ENCODE measurements at places on chromosomes 13 and 19.
A peak's percentile ranks its signal among the peaks of the same experiment; 100 is the strongest.

DNA sequence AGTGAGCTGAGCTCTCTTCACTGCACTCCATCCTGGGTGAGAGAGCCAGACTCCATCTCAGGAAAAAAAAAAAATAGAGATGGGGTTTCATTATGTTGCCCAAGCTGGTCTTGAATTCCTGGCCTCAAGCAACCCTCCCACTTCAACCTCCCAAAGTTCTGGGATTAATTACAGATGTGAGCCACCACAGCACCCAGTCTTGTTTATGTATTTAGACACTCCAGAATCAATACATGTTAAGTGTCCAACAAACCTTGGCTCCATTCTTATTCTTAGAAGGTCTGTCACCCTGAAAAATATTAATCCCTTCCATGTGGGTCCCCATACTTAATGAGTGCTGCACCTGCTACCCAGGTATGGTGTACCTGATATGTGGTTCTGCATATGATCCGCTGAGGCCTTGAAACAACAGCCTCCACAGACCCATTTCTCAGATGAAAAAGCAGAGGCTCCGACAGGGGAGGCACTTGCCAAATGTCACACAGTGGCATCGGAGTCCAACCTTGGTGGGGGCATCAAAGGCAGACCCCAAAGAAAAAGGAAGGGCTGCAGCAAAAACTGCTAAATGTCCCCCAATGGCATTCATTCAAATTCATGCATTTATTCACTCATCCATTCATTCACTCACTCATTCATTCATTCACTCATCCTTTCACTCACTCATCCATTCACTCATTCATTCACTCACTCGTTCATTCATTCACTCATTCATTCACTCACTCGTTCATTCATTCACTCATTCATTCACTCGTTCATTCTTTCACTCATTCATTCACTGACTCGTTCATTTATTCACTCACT is 16.7 kb downstream of the TICAM1 start:
- peak; percentile 15 for DNase-seq

GRCh38 chr19:19531951-19532805 is 3.5 kb downstream of the YJEFN3 start:
- peak; percentile 53 for DNase-seq

DNA sequence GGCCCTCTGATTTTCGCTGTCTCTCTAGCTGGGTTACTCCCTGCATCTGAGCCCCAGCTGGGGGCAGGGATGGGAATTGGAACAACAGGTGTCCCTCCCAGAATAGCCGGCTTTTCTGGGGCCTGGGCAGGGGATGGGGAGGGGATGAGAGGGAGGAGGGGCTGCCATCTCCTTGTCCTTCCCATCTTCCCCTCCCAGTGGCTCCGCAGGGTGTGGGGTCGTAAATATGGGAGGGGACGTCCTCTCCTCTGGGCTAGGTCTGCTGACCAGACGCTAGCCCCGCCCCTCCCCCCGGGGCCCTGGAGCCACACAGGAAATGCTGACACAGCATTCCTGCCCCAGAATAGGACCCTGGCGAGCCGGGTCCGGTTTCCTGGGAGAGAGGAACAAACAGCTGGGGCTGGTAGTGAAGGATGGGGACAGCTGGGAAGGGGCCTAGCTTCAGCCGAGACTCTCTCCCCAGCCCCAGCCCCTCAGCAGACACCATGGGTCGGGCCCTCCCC is 1.1 kb downstream of the RYR1 start:
- DNase-seq = no peak

DNA sequence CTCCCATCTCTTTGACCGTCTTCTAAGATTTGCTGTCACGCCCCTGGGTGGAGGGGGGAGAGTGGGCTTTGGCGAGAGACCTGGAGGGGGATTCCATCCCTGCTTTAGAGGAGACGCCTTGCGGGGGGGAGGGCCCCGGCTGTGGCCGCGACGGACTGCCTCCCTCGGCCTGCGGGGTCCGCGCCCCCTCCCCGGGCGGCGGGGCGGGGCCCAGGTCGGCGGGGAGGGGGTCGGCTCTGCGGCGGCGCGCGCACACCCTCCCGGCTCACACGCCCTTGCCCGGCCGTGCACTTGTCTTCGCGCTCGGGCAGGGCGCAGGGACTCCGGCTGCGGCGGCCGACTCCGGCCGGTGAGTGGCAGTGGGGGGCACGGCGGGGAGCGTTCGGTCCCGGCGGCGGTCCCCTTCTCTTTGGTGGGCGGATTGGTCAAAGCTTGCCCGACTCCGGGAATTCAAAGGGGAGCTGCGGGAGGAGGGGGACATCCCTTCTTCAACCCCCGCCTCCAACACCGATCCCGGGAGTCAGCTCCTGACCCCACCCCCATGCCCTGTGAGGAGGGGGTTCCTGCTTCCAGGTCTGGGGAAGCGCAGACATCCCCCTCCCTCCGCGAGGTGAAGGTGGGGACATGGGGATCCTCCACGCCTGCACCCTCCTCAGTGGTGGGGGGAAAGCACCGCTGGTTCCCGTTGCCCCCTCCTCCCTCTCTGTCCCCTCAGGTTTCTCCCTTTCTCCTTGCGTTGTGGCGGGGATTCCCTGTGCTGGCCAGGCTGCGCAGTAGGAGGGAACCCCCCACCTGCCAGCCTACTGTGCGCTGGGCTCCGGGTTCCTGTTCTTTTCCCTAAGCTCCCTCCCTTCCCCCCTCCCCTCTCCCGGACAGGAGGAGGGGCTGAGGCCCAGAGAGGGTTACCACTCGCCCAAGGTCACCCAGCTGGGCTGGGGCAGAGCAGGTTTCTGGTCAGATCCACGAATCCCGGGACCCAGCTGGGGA is 14.6 kb upstream of the KCNN1 start:
- DNase-seq = no peak

GRCh38 chr13:37029617-37030016 is 29.0 kb downstream of the EXOSC8 start:
- DNase-seq = no peak

- DNase-seq = no peak
Observed at GRCh38 chr13:87322386-87322785, 348.8 kb upstream of the SLITRK5 start.

DNA sequence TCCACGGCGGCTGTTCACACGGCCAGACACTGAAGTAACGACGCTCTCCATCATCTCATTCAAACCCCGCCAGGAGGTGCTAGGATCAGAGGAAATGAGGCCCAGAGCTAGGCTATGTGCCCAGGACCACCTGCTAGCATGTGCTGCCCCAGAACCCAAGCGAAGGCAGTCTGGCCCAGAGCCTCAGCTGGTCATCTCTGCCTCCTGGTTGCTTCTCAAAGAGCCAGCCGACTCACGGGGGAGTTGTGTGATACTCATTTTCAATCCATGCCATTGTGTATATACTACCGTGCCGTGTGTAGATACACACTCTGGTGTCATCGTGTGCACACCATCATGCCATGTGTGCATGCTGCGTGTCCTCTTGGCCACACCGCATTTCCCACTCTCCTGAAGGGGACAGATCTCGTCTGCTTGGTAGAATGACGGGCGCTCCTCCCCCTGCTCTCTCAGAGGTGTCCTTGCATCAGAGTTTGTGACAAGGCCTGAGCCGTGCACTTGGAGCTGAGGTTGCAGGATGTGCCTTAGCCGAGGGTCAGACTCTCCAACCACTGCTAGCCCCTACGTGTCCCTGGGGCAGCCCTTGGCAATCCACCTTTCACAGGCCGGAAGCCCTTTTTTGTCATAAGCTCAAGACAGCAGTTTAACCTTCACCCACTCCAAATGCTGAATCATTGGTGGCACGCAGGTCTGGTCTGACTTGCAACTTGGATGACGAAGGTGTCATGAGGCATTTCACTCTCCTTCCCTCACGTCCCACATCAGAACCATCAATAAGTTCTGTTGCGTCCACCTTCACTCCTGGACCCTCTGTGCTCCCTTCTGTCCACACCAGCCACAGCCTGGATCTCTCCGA is 130.4 kb downstream of the CRYL1 start:
- no peak for DNase-seq

DNA sequence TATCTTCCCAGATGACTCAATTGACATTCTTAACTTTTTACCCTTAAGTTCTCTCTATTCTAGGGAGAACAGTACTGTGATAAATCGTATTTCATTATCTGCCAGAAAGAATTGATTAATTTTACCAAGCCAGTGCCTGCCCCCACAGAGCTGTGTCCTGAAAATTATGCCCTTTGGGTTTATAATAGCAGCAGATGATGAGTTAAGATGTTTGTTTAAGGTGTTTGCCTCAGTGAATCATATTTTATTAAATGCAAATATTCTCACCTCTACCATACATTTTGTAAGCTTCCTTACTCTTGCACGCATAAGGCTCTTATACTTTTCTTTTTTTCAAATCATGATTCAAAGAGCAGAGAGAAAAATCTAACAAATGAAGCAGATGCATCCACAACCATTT is 318.6 kb downstream of the DCT start:
- DNase-seq = no peak

- DNase-seq = no peak
Observed at GRCh38 chr19:628168-628567, 5.2 kb downstream of the POLRMT start.

DNA sequence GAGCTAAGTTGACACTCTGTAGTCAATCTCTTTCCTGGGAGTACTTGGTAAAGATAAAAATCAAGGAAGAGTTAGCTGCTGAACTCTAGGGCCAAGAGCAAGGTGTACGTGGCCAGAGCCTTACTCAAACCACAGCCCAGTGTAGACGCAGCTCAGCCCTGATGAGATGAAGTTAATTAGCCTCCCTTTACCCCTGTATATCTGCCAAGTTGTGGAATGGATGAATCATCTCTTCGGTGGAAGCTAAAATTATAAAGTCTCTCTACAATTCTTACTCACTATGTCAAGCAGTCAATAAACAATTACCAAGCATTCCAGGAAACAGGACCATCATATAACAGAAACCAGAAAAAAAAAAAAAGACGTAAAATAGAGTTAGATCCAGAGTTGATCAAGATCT is 146.9 kb upstream of the UFM1 start:
- DNase-seq = peak; percentile 44

- DNase-seq = no peak
Observed at GRCh38 chr13:44293908-44294735, 79.5 kb upstream of the SERP2 start.

GRCh38 chr13:43434191-43434590 is 352.6 kb downstream of the ENOX1 start:
- DNase-seq = no peak

DNA sequence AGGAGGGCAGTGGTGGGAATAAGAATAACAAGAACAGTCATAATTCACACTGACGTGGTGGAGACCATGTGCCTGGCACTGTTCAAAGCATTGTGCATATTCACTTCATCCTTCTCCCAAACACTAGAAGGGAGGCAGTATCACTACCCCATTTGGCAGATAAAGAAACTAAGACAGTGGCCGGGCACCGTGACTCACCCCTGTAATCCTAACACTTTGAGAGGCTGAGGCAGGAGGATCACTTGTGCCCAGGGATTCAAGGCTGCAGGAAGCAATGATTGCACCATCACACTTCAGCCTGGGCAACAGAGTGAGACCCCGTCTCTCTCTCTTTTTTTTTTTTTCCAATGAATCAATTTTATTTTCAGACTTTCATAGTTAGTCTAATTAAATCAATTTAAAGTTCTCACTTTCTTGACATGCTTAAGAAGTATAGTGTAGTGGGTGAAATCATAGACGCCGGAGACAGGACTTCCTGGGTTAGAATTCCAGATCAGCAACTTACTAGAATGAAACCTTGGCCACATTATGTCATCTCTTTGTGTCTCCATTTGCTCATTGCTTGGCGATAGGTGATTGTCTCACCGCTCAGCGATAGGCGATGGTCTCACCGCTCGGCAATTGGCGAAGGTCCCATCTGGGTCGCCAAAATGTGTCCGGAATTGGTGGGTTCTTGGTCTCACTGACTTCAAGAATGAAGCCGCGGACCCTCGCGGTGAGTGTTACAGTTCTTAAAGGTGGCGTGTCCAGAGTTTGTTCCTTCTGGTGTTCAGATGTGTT is 5.3 kb upstream of the ATG4D start:
- DNase-seq = no peak

- DNase-seq = no peak
Observed at GRCh38 chr19:33752018-33752800, 44.5 kb upstream of the KCTD15 start.

DNA sequence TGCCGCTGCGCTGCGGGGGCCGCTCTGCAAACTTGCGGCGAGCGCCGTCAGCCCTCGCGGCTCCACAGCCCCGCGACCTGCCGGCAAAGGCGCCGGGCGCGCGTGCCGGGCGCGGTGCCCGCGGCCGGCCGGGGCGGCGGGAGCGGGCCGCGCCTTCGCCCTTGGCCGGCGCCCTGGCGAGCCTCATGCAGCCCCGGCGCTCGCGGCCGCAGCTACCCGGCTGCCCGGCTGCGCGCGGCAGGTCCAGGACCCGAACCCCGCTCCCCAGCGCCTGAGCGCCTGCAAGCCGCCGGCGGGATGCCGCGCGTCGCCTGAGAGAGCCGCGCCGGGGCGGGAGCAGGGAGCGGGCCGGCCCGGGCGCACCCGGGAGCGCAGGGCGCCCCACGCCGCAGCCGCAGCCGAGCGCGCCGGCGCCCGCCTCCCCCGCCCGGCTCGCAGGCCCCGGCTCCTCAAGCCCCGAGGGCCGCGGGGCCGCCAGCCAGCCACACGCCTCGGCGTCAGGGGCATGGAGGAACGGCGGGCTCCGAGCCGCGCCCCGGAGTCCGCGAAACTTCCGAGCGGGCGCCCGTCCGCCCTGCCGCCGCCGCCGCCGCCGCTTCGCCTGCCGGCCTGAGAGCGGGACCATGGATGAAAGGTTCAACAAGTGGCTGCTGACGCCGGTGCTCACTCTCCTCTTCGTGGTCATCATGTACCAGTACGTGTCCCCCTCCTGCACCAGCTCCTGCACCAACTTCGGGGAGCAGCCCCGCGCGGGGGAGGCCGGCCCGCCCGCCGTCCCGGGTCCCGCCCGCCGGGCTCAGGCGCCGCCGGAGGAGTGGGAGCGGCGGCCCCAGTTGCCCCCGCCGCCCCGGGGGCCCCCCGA is 564 bp downstream of the HS6ST3 start:
- peak; percentile 25 for DNase-seq

DNA sequence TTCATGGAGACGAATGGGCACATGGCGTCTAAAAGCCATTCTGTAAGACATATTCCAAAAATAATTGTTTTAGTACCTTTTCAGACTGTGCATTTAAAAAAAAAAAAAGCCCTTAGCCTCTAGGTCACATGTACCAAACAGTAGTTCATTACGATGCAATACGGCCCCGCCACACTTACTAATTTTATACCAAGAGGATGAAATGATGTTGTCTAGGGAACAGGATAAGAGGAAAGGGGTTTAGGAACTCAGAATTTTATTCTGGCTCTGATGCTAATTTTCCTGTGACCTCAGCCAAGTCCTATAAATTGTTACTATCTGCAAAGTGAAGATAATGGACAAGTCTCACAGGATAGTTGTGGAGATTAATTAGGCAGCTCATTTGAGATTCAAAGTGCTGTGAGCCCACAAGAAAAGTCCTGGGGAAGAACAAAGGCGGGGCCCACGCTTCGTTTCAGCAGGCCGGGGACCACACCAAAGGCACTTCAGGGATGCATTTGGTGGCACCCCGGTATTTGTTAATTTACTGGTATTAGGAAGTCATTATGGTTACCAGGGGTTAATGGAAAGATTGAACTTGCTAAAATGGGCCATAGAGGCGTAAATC is 511.1 kb downstream of the IRS2 start:
- peak; percentile 47 for DNase-seq

GRCh38 chr13:49802426-49802825 is 9.9 kb upstream of the KPNA3 start:
- DNase-seq = no peak
